ENCODE measurements at places on chromosomes 3 and 15.

GRCh38 chr3:12891985-12892839, 50.8 kb upstream of the RPL32 start:
- DNase-seq, result peak; percentile 19

DNA sequence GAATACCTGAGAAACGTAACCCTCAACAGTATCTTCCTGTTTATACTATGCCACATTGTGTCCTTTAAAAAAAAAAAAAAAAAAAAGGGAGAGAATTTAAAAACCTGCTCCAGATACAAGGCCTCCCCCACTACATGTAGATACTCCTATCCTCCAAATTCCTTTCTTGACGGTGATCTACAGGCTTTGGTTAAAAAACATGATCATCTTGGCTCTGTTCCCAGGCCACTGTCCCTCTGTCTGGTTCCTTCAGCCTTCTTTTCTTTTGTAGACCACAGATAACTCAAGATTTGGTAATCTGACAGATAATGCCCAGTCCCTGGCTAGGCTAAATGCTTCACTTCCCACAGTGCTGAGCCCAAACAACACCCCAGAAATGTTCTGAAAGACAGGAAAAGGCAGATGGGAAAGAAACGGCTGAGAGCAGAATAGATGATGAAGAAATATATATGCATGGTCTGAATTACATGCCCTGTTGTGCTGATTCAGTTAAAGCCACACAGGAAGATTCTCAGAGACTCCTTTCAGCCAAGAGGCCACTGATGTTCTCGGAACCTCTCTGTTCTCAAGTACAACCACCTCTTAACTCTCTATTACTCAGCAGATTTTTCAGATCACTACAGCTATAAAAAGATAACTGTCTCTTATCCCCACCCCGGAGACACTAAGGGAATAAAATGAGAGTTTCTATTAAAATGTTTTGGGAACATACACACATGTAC, 48.3 kb downstream of the NPTN start:
- no peak for DNase-seq

DNA sequence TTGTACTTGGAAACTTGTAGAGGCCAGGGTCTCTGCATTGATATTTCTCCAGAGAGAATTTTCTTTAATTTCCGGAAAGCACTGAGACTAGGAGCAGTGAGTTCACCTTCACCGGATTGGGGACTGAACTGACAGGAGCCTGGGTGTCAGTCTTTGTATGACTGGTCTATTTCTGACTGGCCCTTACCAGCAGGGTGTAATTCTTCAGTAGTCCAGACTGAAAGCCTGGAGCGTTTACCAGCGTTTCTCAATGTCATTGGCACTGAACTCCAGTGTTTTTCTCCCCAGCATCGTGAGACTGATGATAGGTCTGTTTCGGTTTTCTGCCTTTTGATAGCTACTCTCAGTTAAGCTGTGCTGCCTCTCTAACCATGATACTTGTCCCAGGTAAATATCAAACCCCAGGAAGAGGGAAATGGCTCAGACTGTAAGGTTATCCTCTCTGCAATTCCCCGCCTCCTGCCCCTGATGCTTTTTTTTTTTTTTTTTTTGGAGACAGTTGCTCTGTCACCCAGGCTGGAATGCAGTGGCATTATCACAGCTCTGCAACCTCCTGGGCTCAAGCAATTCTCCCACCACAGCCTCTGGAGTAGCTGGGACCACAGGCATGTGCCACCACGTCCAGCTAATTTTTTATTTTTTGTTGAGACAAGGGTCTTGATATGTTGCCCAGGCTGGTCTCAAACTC, 103.6 kb downstream of the CACNA2D3 start:
- no peak for DNase-seq

DNA sequence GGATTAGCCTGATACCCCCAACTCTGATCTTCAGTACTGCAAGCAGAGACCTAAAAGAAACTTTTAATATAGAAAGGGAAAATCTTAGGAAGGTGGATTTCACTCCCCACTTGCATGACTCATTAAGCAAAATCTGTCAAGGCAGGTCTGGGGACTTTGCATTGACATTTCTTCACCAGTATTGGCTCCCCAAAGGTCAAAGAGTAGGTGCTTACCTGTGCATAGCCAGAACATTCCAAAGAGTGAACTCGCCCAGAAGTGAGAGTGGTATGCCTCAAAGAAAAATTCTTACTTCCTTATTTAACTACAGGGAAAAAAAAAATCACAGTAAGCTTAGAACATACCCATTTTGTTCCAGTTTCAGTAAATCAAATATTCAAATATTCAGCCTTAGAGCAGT, 140.9 kb upstream of the TP63 start:
- no peak for DNase-seq

DNA sequence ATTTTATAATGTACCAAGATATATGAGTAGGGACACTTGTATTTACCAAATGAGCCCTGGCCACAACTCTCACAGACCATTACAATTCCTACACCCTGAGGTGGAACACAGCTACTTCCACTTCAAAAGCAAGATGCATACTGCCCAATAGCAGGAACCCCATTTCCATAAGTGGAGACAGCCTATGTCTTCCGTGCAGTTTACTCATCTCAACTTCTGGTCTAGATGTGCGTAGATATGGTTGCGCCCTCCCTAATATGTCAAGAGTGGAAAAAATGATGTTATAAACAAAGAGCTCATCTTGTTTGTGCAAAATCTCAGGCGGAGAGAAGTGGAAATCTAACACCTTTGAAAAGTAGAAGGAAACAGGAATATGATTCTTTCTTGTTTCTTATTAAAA, 44.6 kb downstream of the RAB27A start:
- DNase-seq, result no peak

- no peak for DNase-seq
Measured at GRCh38 chr3:179045719-179046402, 25.7 kb downstream of the ZMAT3 start.

Data from LNCaP clone FGC (cell line).